ENCODE measurements at places on chromosomes 4 and X.

- no peak for DNase-seq
These were observed 14.3 kb downstream of the ARMCX1 start for GRCh38 chrX:101564651-101565050.

DNA sequence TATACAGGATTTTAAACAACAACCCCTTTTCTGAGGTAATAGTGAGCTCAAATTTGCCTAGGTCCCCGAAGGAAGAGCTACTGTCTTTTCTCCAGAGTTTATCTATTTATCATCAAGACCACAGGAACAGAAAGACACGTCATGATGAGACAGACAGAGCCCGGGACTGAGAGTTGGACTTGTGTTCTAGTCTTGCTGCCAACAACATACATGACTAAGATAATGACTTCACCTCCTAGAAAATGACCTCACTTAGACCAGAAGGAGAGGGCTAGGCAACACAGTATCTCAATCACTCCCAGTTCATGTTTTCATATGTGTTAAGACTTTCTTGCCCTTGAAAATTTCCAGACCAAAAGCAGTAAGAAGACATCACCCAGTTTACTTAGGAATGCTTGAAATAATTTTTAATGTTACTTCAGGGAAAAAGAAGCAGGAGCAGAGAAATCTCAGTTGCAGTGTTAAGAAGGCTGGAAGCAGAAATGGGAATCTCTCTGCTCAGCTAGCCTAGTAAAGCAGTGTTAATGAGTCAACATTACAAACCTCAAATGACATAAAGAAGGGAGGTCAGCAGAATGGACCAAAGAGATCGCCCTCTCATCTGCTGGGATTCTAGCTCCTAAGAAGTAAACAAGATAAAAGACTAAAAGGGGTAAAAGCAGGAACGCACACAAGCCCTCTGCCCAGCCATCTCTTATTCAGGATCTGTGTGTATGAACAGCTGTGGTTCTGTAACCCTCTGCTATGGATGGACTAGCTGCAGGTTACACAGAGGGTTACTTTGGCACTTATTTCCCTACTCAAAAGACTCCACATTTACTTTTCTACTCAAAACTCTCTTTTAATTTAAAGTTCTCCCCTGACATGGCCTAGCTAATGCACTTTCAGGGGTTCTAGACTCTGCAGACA lies 24.8 kb downstream of the PDGFC start:
- no peak for DNase-seq

GRCh38 chr4:95548738-95549245 lies at the start of gene UNC5C:
UNC5C (minus strand) TSS chr4:95548973.
- DNase-seq: peak; percentile 60

GRCh38 chr4:3345384-3345783 lies 52.6 kb downstream of the RGS12 start:
- no peak for DNase-seq

- DNase-seq: no peak
These were observed 37.2 kb downstream of the PCDH7 start for GRCh38 chr4:30757357-30757756.

DNA sequence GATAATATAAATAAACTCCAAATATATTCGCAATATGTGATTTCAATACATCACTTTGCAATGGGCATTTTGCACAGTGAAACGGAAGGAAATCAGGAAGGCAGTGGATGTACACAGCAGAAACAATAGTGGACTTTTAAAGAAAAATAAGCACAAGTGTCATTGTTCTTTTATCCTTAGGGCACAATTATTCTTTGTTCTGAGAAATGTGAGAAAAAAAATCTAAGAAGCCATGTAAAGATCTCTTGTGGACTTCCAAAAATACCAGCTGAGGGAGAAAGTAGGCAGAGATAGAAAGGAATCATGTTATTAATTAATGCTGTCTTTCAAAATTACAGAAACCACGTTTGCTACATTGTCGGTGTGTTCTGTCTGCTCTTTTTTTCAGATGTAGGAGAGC lies 17.6 kb upstream of the PRRG1 start:
- DNase-seq: no peak

DNA sequence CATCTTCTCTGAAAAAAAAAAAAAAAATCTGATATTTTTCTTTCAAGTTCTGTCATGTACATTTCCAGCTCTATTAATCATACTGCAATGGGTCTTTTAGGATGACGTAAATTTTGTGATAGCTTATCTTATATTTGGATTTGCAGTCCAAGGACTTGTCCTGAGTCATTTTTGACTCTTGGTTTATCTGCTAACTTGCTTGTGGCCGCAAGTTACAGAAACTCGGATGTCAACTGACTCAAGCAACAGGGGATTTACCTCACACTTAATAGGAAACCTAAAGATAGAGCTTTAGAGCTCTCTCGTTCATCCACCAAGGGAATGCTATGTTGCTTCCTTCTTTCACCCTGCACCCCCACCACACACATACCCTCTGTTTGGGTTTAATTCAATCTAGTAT lies 1433.8 kb upstream of the TENM3 start:
- no peak for DNase-seq

DNA sequence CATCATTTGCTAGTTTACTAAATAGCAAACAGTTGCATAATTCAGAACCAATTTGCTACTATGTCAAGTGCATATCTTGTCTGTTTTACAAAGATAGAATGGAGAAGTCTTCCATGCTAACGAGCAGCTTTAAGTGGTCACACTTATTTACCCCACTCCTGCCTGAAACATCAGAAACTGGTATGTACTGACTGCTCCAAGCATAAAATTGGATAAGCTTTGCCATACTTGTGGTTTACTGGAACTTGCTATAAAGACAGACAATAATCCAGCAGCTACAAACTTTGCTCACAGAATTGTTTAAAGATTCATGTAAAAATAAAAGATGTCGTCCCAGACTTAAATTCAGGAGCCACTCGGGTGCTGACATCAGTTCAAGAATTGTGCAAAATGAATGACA lies 13.3 kb upstream of the CDKL2 start:
- no peak for DNase-seq

DNA sequence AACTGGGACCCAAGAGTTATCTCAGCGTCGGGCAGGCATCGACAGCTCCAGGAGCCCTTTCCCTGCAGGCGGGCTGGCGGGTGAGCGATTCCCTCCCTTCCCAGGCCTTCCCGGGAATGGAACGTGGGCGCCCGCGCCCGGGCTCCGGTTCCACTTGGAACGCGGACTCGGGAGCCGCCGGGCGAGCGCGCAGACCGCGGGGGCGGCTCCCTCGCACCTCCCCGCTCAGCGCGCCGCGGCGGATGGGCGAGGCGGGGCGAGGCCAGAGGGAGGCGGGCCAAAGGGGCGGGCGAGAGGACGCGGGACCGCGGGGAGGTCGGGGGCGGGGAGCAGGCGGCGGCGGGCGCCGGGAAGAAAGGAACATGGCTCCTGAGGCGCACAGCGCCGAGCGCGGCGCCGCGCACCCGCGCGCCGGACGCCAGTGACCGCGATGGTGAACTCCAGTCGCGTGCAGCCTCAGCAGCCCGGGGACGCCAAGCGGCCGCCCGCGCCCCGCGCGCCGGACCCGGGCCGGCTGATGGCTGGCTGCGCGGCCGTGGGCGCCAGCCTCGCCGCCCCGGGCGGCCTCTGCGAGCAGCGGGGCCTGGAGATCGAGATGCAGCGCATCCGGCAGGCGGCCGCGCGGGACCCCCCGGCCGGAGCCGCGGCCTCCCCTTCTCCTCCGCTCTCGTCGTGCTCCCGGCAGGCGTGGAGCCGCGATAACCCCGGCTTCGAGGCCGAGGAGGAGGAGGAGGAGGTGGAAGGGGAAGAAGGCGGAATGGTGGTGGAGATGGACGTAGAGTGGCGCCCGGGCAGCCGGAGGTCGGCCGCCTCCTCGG lies at the start of gene PKD2:
Gene PKD2, plus strand, starts transcription at position 332 of the 818 bp plus-strand sequence. Its CDS starts 99 bp downstream, at position 431.
- DNase-seq: peak; percentile 92

DNA sequence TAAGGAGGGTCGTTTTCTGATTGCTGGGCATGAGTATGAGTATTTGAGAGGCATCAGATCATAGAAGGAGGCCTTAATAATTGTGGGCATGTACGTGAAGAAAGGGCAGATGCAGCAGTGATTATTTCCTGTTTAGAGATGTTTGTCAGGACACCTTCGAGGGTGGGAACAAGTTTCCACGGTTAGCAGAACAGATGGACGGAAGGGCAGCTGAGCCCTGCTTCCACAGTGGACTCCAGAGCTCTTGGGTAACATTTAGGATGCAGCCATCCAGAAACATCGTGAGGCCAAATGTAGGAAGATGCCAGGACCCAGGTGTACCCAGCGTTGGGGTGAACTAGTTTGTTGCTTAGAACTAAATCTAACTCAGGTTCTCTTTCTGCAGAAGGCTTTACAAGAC lies 231.3 kb upstream of the FAT1 start:
- no peak for DNase-seq

GRCh38 chr4:26685250-26685649 lies 101.4 kb downstream of the TBC1D19 start:
- no peak for DNase-seq

GRCh38 chrX:109987884-109988283 lies 15.0 kb upstream of the TMEM164 start:
- DNase-seq: no peak

DNA sequence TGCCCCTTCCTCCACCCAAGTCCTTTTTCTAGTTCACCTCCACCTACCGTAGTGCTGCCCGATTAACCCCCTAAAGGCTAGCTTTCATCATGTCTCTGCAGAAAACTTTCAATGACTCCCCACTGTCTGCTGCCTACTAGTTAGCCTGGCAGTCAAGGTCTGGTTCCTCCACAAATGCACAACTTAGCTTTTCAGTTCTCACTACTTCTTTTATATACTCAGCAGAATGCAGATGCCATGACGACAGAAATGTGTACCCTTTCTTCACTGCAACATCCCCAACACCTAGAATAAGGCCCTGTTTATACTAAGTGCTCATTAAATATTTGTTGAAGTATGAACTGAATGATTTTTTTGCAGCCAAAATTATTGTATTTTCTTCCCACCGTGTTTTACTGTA lies 30.9 kb upstream of the RASGEF1B start:
- no peak for DNase-seq

DNA sequence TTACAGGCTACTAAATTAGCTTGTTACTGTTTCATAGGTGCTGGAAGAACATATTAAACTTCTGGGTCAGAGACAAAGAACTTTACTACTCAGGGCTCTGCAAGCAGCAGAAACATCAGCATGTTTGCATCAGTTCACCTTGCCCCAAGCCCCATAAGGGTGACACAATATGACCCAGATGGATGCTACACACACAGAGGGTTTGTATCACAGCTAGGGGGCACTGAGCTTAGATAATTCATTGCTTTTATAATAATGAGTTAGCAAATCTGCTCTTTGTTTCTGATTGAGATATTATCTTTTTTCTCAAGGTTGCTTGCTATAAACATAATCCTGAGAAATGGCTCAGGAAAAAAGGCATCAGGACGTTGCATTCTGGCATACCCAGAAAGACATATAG lies 4.8 kb upstream of the SYNPO2 start:
- DNase-seq: no peak

DNA sequence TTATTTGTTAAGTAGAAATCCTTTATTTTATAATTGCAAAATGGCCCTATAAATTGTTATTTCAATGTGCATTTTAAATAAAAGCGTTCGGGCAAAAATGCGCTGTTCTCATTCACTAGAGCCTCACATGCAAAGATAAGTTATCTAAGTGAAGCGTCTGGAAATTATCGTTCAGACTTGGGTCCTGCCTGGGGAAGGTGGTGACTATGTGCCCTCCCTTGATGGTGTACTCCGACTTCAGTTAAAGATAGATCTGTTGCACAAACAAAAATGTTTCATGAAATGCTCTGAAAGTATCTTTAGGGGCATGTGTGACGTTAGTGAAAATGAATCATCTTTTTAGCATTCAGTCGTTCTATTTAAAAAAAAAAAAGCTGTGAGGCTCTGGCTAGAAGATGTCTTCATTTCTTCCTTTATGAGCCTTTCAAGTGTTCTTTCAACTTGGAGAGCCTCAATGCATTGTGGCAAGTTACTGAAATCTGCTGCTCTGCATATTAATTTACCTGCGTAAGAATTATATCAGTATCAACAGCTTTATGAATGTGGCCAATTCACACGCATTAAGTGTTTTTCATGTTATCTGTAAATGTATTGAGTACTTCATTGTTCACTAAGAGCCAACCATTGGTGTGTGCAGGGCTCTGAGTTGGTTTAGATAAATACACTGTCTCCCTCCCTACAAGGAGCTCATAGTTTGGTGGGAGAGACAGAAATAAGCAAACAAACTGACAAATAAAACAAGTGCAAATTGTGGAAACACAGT lies 83.0 kb downstream of the AFF1 start:
- no peak for DNase-seq

DNA sequence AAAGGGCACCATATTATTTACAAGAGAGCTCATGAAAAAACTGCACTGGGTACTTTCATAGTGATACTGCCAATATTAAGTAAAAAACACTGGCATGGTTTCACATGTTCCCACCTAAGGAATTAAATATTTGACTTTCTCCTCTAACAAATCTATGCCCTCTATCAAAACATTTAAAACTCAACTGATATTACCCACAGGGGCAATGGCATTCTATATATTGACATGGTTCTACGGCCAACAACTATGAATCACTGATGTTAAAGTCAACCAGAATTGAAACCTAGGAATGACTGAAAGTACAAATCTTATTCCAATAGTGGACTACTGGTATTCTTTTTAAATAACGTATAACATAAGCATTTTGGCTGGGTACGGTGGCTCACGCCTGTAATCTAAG lies 28.2 kb downstream of the PHKA2 start:
- no peak for DNase-seq

- no peak for DNase-seq
These were observed 1.6 kb downstream of the KDM6A start for GRCh38 chrX:44874420-44875184.

- DNase-seq: no peak
These were observed 212.9 kb downstream of the NSUN7 start for GRCh38 chr4:40962551-40963180.

DNA sequence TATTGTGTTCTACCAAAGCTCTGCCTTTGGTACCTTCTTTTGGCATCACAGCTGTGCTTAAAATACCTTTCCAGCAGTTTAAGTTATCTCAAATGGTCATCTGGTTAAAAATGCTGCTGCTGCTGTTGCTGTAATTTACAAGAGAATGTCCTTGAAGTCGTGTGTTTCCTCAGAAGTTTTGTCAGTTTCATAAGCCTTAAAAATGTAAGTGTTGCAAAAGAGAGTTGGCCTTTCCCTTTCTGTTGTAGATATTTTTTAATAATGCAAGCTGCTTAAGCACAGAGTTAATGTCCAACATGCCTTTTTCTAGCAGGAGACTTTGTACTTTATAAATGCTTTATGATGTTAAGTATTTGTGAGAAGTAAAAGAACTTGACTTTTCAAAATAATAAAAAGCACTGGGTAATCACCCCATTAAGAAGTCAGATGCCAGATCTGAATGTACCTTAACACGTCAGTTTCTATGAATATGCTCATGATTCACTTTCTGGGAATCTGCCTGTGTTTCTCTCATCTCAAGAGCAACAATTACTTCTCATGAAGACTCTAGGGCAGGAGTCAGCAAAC lies 35.3 kb upstream of the TENM3 start:
- no peak for DNase-seq

GRCh38 chr4:58477950-58478349 lies 1367.8 kb upstream of the IGFBP7 start:
- no peak for DNase-seq

DNA sequence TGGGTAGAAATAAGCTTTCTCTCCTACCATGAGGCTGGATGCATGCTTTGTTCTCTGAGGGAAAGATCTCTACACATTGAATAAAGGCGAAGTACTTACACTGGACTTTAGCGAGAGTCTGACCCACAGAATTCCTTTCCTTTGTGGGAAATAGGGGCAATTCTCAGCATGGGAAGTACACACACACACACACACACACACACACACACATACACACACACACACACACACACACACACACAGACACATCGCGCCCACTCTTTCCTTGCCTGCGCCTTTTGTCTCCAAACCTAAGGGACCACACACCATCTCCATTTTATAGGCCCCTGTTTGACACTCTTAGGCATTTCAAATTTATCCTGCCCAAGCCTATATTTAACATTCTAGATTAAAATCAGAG lies 83.8 kb downstream of the LUZP4 start:
- no peak for DNase-seq
